Vagina (tissue), 2 donors: ENCODE measurements at places on chromosomes 1 and 21.

DNA sequence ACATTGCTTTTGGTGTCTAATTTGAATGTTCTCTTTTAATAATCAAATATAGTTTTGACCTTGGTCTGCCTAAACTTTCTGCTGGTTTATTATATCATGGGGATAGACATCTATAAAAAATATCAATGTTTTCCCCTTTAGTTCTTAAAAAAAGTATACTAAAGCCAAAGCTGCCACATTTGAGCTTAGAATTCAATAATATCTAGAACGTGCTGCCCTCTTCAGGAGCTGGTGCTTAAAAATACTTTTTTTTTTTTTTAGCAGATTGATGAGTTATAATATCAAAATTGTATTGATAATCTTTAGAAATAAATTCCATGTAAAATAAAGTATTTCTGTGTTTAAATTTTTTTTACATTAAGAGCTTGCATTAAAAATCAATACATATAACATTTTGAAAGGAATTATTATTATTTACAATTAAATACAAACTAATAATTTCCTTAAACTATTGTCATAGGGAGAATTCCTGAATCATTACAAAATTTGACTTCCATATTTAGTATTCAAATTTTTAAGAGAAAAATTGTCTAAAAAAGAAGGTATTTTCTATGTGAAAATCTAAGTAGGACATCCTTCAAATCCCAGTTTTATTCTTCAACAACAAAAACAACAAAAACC, 40.1 kb upstream of the ADGRL2 start:
- DNase-seq, result no peak

- DNase-seq, result no peak
These were observed 13.6 kb upstream of the FAM89A start for GRCh38 chr1:231053493-231054162.

- DNase-seq, result peak; percentile 47
These were observed 1.4 kb upstream of the F3 start for GRCh38 chr1:94543001-94543400.

- peak; percentile 74 for DNase-seq
These were observed 77.9 kb downstream of the PSMG1 start for GRCh38 chr21:39105341-39105765.

- DNase-seq, result no peak
These were observed 309.4 kb downstream of the NFIA start for GRCh38 chr1:61391730-61392129.

DNA sequence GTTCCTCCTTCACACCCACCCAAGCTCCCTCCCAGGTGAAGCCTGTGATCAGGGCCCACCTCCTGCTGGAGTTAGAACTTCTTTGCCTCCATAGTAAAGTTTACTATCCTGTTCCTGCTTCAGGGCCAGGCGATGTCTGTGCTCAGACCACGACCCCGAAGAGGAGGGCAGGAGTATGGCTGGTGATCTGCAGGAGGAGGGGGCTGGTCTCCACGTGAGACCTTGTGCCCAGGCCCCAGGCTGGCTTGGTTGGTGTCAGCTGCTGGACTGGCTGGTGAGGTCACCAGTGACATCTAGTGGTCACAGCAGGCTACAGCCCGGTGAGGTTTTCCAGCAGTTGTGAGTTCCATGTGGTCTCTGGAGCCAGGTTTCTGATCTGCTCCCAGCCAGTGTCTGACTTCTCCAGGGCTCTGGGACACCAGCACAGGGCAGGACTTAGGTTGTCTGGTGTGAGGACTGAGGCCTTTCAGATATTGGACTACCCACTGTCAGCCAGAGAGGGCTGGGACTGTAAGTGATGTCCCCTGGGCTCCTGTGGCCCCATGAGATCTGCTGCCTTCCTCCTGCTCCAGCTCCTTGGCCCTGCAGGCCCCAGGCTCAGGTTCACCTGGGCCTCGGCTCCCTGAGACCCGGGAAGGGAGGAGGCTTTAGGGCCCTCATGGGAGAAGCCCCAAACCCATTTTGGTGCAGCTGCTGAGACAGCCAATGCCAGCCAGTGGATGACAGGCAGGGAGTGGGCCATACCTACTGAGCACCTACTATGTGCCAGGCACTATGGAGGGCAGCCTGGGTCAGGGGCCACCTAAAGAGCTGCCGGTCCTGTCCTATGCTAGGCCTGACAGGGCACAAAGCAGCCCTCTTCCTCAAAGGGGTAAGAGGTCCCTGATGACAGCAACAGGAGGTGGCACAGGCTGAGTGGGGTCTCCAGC, 6.0 kb upstream of the UBL4B start:
- DNase-seq, result no peak

DNA sequence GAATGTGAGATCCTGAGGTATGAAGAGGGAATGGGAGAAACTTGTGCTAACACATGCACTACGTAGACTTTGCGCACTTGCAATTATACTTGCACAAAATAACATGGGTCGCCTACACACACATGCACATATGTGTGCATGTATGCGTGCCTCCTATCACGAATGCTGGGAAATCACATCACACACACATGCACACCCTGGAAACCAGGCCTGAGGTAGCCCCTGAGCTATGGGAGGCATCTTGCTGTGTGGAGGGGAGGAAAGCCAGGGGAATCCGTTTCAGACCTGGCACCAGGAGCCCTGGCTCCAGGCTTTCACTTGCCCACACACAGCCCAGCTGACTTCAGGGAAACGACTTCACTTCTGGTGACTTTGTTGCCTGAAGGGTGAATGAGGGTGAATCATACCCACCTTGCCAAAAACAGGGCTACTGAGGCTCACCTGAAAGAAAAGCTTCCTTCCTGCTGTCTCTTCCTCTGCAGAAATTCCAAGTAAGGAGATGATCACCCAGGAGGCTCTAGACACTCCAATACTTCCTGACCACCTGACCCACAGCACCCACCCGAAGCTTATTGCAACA, 136.0 kb upstream of the NGF start:
- no peak for DNase-seq

DNA sequence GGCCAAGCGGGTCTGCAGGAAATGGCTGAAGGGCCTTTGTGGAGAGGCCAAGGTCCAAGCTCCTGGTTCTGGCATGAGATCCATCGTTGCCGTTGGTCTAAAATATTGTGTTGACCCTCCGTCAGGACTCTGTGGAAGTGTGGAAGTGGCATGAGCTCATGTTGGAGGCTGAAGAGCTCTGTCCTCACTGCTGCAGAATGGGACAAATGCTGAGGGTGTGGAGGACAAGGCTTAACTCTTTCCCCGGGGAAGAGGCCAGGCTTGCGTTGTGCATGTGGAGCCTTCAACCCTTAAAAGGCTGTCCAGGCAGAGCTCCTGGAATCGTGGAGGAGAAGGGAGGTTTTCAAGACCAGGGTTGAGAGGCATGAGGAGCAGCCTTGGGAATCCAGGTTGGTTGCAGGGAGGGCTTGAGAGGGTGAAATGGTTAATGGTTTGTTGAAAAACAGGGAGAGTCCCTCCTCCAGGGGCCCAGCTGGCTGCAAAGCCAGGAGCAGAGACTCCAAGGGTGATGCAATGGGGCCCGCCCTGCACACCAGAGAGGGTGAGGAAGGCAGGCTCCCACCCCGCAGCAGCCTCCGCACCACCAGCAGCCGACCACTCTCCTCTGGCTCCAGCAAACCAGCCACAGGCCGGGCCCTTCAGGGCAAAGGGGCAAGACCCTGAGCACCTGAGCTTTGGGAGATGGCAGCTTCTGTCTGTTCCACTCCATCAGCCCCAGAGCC, 6.7 kb upstream of the AHCYL1 start:
- no peak for DNase-seq

DNA sequence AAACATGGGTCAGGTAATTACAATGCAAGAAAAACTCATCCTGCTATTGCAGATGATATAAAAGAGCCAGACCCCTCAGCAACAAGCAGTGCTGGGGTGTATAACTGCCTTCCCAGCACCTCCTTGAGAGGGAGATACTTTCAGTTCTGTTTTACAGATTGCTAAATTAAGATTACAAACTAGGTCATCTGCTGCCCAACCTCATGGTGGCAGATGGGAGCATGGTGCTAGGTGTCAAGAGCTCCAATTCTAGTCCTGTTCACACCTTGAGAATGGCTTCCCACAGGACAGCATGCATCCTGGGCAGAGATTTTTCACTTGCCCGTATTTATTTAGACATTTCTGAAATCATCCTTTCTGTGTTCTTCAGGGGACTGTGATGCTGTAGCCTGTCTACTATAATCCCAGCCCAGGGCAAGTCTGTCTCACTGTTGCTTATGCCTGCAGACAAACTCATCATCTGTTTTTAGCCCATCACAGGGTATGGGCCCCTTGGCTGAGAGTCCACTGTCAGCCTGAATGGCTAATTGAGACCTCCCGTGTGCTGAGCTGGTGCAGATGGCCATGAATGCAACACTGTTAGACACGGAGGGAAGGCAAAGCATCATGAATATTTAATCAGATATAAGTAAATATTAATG, 40.2 kb upstream of the PBX1 start:
- no peak for DNase-seq

DNA sequence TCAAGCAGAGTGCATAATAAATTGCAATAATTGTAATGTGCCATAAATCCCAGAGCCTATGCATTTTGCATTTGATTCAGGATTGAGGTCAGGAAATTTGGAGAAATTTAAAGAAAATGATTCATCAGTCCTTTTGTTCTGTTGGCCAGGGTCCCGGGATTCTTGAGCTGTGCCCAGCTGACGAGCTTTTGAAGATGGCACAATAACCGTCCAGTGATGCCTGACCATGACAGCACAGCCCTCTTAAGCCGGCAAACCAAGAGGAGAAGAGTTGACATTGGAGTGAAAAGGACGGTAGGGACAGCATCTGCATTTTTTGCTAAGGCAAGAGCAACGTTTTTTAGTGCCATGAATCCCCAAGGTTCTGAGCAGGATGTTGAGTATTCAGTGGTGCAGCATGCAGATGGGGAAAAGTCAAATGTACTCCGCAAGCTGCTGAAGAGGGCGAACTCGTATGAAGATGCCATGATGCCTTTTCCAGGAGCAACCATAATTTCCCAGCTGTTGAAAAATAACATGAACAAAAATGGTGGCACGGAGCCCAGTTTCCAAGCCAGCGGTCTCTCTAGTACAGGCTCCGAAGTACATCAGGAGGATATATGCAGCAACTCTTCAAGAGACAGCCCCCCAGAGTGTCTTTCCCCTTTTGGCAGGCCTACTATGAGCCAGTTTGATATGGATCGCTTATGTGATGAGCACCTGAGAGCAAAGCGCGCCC, 8.7 kb downstream of the PROX1 start:
- DNase-seq, result no peak

- DNase-seq, result no peak
These were observed 13.2 kb downstream of the HMGB4 start for GRCh38 chr1:33876970-33877650.

GRCh38 chr1:32801096-32801715, 16.0 kb downstream of the YARS1 start:
- no peak for DNase-seq

- no peak for DNase-seq
These were observed 1.7 kb upstream of the PRDM16 start for GRCh38 chr1:3067301-3067670.

DNA sequence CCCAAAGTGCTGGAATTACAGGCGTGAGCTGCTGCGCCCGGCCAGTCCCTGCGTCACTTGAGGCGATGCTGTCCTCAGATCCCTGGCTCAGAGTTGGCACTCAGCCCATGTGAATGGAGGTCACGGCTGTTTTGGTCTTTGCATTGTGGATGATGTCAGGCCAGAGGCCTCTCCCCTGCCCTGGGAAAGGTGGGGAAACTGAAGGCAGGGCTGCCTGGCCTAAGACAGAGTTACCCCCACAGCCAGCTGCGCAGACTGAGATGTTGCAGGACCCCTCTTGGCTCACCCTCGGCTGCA, 821 bp downstream of the MASP2 start:
- no peak for DNase-seq

GRCh38 chr1:24636661-24637357, 6.3 kb upstream of the SRRM1 start:
- no peak for DNase-seq

DNA sequence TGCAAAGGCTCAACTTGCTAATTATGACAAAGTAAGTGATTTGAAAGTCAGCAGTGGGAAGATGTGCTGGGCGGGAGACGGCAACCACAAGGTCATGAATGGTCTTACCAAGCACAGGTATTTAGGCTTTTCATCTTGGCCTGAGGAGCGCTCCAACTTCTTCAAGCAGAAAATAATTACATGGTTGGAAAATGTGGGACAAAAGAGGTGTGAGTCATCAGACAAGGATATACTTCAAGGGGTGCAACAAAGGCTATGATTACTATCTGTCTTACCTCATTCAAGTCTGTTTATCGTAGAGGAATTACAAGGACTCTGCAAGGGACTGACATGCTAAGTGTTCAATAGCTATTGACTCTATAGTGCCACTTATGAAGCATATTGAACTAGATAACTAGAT, 2005.7 kb downstream of the MRPL39 start:
- no peak for DNase-seq

DNA sequence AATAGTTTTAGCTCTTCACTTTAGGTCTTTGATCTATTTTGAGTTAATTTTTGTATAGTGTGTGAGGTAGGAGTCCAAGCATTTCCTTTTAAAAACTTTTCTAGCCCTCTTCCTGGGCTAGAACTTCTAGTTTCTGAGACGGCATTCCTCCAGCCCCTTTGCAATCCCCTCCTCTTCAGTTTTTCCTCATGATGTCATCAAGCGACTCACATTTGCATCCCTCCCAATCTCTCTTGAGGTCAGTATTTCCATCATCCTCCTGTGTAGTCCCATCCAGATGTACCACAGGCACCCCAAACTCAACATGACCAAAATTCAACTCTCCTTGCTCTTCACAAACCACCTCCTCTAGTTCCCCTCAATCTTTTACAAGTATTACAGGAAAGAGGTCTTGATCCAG, 10.7 kb downstream of the HMGN2 start:
- DNase-seq, result no peak

DNA sequence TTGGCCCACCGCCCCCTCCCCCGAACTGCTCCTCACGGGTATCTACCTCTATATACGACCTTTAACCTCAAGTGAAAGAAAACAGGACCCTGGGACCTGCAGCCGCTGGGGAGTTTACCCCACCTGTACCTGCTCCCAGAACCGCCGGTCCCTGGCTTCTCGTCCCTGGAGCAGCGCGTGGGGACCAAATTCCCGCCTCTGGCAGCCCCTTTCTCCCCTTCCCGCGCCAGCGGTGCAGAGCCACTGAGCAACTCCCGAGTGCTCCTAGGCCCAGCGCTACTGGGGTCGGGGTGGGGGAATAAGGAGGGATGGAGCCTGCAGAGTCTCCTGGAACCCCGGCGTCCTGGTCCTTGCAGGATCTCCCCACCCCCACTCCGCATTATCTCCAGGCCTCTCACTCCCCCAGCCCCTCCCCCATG, 1.6 kb downstream of the SYT6 start:
- no peak for DNase-seq

GRCh38 chr1:230910755-230911117, 42.4 kb upstream of the C1orf198 start:
- no peak for DNase-seq

DNA sequence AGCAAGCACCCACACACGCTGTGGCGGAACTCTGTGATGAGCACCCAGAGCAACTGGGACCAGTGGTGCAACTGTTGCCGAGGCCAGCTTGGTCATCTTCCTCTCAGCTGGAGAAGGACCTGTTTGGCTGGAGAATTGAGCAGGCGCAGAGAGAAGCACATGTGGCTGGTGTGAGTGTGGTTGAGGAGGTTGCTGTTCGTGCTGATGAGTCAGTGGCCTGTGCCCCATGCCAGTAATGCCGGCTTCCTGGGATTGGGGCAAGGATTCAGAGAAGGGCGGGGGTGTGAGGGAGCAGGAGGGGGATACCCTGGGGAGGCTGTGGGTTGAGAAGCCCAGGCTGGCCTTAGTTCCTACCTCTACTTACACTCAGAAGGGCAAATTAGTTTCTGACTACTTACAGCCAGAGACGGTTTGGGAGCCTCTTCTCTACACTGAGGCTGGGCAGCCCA, 57.5 kb upstream of the EPS8L3 start:
- peak; percentile 96 for DNase-seq

GRCh38 chr1:31660871-31661455, 16.3 kb upstream of the PEF1 start:
- DNase-seq, result no peak
